Activated gamma-delta T cell treated with anti-CD3 and anti-CD28 coated beads, Interleukin-2, amount 50 U/mL, for 16 hours (primary cell): ENCODE measurements at places on chromosomes 6 and 20.

- no peak for DNase-seq
These were observed 278.9 kb downstream of the SAMD5 start for GRCh38 chr6:147787417-147787816.

DNA sequence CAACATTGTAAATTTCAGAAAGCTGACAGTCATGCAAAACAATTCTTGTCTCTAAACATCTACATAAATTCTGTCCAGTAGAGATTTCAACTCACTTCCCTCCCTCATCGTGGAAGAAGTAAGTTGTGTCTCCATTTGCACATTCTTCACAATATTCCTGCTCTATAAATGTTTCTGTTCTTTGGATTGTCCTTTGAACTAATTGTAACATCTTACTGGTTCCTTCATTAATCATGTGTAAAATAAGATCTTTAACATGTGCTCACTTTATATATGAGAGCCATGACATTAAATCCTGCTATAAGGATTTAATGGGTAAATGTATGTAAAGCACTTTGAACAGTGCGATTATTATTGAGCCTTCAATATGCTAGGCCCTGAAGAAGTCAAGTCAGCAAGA lies 7.0 kb upstream of the LTV1 start:
- DNase-seq = no peak

- DNase-seq = no peak
These were observed at the start of gene VNN1 for GRCh38 chr6:132713352-132714134. VNN1 (minus strand) TSS chr6:132714055; CDS start chr6:132714035, 20 bp downstream.

GRCh38 chr6:31651602-31652191 lies 764 bp downstream of the BAG6 start:
- DNase-seq = no peak

GRCh38 chr6:18036781-18037180 lies 49.3 kb upstream of the KIF13A start:
- no peak for DNase-seq

- no peak for DNase-seq
These were observed 978 bp downstream of the WFDC6 start for GRCh38 chr20:45538209-45538799.

DNA sequence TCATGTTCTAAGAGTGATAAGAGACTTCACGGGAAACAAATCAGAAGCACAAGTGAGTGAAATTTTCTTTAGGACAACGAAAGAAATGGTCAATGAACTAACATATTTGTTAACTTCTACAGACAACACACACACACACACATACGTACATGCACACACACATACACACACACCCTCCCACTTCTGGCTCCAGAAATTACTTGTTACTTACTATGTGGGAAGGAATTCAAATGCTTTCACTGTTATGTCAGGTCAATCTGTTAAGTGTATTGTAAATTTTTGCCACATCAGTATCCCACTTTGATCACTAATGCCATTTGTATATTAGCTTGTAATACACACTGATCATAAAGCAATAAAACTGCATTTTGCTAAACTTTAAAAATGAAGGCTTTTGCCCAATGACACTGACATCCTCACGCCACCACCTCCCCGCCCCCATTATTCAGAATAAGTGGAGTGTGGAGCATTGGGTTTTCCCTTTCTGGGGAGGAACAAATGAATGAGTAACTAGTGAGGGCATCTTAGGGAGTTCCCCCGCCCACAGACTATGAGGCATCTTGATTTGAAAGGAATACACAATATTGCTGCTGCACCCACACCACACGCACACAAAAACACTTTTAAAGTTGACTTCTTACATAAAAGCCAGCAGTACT lies 76.2 kb downstream of the ATXN1 start:
- peak; percentile 84 for DNase-seq

- DNase-seq = no peak
These were observed 156.0 kb downstream of the RFPL4B start for GRCh38 chr6:112503091-112503596.

- DNase-seq = no peak
These were observed 5.5 kb downstream of the BTN2A2 start for GRCh38 chr6:26388441-26388840.

DNA sequence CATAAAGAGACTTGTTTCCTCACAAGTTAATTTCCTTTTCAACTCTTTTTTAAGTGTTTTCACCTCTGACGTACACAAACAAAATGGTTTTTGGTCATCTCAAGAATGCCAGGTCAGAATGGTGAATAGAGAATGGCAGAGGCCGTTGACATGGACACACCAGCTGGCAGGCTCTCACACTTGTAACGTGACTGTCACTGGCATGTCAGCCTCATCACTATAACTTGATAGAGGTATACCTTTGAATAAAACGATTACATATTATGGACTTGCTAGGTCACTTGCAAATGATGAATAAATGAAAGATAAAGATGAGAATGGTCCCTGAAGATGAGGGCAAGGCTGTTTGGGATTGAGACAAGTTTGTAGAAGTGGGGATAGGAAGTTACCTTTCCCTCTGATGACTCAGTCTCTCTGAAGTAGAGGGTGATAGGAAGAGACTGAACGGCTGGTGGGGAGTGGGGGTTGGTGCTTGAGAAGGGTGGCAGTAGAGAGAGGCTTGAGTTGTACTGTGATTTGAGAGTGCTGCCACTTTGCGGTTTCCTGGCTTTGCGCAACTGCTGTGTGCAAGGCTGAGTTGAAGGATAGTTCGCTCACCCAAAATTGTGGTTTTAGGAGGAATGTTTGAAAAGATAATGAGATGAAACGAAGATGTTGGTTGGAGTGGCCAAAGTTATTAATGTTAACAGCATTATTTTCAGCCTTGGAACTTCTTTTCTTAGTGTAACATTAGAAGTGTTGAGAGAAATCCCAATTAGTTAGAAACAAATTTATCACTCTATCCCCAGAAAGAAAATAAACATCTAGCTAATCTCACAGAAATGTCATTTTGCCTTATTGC lies 30.3 kb downstream of the TBPL1 start:
- peak; percentile 33 for DNase-seq

DNA sequence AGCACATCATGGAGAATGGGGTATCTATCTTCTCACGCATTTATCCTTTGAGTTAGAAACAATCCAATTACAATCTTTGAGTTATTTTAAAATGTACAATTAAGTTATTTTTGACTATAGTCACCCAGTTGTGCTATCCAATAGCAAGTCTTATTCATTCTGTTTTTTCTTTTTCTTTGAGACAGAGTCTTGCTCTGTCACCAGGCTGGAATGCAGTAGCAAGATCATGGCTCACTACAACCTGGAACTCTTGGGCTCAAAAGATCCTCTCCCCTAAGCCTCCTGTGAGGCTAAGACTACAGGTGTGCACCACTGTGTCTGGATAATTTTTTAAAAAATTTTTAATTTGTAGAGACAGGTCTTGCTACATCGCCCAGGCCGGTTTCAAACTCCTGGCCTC lies 201.5 kb upstream of the ZNF217 start:
- no peak for DNase-seq

- peak; percentile 14 for DNase-seq
These were observed 58.2 kb downstream of the TRIM27 start for GRCh38 chr6:28865401-28866204.

- no peak for DNase-seq
These were observed 35.9 kb downstream of the HLA-DRA start for GRCh38 chr6:32475392-32476206.

DNA sequence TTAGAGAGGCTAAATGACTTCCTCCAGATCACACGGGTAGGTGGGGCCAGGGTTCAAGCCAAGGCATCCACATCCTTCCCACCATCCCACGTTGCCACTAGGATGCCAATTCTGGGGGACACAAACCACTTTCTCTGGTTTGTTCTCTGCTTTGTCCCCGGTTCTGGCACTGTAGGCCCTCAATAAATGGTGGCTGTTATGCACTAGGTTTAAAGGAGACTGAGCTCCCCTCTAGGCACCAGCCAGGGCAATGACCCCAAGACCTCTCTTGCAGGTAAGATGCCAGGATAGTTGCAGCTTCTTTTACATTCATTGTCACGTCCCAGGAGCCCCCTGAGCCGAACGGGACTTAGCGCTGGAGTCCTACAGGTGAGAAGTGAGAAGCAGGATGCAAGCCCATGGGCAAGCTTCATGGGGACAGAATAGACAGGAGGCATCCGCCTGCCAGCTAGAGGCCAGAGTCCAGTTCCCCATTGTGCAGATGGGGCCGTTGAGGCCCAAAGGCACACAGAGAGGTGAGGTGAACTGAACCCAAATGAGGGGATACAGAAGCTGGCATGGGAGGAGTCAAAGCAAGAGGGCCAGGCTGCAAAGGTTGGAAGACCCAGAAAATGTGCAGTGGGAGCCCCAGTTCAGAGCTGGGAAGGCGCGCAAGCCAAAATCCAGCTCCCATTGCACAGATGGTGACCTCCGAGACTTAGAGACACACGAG lies 677 bp downstream of the PXMP4 start:
- no peak for DNase-seq

DNA sequence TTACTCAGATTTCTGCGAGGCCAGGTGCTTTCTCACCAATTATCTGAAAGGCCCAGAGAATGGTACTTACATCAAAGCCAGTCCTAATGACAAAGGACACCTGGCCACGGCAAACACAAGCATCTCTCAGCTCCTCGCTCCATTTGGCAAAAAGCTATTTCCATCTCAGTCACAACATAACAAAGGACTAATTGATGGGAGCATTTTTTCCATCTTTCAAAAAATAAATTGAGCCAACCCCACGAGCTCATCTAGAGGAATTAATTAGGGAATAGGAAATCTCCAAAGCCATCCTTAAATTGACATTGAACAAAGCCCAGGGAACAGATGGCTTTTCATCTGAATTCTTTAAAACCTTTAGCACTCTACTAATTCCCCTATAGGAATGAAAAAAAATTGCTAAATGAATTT lies 236.7 kb downstream of the HAO1 start:
- no peak for DNase-seq

- DNase-seq = no peak
These were observed 469 bp downstream of the TFAP2C start for GRCh38 chr20:56629464-56630085.

- DNase-seq = no peak
These were observed 50.5 kb upstream of the PIM1 start for GRCh38 chr6:37119387-37119886.

DNA sequence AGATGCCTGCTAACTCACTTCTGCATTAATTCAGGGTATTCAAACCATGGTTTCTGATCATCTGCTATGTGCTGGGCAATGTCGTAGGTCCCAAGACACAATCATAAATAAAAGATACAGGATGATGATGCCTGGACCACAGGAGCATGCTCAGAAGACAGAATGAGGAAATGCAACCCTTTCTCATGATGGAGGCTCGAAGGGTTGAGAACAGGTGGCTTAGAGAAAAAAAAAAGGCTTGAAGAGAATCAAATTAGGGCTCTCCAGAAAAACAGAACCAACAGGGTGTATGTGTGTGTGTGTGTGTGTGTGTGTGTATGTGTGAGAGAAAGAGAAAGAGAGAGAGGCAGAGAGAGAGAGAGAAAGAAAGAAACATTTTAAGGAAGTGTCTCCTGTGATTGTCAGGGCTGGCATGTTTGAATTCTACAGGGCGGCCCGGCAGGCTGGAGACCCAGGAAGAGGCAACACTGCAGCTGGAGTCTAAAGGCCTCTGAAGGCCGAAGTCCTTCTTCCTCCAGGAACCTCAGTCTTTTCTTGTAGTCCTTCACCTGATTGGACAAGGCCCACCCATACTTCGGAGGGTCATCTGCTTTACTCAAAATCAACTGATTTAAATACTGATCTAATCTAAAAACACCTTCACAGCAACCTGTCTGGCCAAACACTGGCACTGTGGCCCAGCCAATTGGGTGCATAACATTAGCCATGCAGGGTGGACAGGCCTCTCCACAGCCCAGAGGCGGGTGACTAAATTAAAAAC lies 143.8 kb downstream of the ERMARD start:
- DNase-seq = no peak

DNA sequence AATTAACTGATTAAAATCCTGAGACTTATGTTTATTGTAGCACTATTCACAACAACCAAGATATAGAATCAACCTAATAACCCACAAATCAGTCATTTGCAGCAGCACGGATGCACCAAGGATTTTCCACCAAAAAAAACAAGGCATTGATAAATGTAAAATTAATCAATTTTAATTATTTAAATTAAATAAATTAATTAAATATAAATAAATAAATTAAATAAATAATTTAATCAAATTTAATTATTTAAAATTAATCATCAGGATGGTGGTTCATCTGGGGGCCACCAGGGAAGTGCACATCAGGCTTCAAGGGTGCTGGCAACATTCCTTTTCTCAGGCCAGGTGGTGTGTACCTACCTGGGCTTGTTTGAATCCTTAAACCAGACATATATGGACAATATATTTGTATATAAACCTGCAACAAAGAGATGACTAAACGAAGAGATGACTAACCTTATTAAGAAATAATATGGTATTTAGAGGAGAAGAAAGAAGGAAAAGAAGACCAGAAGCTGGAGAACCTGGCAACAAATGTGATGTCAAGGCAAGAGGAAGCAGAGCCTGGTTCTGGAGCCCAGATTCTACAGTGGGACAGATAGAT lies 89.2 kb downstream of the CD164 start:
- no peak for DNase-seq

DNA sequence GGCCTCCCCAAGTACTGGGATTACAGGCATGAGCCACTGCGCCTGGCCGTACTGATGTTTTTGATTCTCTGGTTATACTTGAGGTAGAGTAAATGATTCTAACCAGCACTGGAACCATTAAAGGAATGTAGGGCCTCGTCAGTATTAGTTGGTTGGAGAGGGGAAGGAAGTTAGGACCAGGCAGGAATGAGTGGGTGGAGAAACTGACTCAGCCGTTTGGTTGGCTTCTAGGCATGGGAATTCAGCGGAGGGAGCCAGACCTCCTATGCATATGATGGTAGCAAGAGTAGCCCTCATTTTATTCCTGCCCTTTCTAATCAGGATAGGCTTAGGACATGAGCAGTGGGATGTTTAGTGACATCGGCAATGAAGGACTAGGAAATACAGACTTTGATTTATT lies 19.0 kb upstream of the SERINC3 start:
- DNase-seq = no peak

DNA sequence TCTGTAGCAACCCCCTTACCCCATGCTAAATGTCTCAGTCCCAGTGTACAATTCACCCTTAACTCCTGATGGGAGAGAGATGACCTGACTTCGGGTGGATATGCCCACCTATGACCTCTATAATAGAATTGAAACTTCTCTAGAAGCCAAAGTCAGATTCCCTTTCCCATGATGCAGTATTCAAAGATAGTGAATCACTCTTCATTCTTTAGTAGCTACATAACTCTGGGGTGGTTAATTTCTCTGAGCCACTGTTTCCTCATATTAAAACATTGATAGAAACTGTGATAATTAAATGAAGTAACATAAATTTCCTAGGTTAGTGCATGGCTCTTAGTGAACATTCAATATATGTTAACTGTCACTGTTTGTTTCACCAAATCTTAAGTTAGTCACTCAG lies 500.4 kb downstream of the COL12A1 start:
- DNase-seq = no peak
